Fibroblast of skin of abdomen (primary cell): ENCODE measurements at places on chromosomes 16 and 17.
A peak's percentile ranks its signal among the peaks of the same experiment; 100 is the strongest.

DNA sequence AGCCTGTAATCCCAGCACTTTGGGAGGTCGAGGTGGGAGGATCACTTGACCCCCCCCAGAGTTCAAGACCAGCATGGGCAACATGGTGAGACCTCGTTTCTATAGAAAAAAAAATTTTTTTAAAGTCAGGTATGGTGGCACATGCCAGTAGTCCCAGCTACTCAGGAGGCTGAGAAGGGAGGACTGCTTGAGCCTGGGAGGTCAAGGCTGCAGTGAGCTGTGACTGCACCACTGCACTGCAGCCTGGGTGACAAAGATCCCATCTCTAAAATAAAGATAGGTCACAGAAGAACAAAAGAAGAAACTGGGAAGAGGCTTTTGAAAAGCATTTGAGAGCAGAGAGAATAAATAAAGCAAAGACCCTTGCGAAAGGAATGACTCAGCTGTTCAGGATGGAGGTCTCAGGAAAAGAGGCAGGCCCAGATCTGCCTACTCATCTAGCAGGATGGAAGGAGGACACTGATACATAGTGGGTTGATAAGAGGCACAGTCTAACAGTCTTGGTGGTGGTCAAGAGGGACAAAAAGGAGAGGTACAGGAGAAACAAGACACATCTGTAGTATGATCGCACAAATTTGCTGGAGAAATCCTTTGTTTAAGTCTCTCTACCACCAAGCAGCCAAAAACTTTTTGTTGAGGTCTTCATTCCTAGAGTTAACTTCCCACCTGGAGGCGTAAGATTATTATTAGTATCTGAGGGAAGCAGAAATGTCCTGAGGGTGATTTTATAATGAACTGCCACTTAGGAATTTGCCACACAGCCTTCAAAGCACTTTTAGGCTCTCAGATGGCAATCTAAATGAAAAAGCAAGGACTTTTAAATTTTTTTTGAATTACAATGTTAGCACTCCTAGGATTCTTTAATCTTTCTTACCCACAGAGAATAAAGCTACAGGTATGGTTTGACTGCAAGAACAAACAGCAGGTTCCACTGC, 17.6 kb downstream of the ZSWIM7 start:
- DNase-seq: peak; percentile 53

DNA sequence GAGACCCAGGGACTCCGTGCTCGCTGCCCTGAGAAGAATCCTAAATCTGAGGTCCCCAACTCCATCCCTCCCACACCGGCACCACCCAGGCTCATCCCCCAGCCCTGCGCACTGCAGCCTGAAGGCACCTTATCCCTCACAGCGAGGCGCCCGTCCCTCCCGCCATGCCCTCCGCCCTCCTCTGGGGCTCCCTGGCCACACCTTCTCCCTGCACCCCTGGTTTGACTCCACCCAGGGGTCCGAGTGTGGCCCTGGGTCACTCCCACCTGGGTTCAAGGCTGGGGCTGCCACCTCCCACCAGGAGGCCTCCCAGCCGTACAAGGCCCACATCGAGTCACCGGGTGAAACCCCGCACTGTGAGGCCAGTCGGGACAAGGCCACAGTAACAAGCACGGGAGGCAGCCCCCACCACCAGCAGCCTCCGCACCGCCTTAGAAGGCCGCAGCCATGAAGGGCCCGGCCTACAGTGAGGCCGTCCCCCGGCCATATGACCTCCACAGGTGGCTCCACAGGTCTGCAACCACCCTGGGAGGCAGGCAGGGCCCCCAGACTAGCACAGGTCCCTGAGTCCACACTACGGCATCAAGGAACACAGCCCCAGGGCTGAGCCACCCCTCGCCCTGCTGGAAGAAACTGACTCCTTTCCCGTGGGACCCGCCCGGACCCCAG, 8.3 kb downstream of the HAGH start:
- DNase-seq: no peak

- DNase-seq: no peak
These were observed 503 bp downstream of the C16orf54 start for GRCh38 chr16:29745121-29745852.

DNA sequence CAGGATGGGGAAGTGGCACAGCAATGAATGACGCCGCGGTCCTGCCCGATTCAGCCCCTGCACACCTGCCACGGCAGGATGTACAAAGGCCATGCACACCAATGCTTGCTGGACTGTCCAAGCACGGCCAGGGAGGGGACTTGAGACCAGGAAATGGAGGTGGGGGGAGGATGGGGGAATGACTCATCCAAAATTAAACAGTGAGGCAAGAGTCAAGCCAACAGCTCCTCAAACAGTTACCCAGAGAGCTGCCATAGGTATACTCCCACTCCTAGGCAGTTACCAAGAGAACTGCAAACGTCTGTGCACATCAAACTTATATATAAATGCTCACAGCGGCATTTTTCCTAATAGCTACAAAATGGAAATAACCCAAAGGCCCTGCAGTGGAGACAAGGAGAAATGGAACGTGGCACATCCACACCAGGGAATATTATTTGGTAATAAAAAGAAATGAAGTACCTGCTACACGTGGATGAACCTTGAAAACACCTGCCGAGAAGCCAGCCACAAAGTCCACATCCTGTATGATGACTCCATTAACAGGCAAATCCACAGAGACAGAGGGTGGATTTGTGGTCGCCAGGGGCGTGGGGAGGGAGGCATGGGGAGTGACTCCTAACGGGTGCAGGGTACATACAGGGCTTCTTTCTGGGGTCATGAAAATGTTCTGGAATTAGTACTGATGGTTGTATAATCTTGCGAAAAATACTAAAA, 54.1 kb downstream of the VAC14 start:
- peak; percentile 70 for DNase-seq

- no peak for DNase-seq
These were observed 9.6 kb upstream of the CPD start for GRCh38 chr17:30368912-30369720.

- DNase-seq: no peak
These were observed 121.1 kb upstream of the XYLT1 start for GRCh38 chr16:17591655-17592405.

- no peak for DNase-seq
These were observed 13.5 kb downstream of the ANKRD11 start for GRCh38 chr16:89476811-89477261.

DNA sequence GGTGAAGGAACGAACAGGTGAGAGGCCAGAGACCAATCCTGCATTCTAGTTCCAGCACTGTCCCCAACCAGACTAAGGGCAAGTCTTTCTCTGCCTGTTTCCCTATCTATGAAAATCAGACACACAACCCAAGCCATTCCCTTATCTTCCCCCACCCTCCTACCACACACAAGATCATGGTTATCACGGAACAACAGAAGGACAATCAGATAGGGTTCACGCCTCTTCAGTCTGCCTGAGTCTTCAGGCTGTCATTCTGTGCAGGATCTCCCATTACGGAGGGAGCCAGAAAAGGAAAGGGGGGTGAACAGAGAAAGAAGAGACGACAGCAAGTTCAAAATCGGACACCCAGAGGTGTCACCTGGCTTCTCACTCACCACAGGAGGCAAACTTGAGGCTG, 11.1 kb downstream of the TLE7 start:
- no peak for DNase-seq

DNA sequence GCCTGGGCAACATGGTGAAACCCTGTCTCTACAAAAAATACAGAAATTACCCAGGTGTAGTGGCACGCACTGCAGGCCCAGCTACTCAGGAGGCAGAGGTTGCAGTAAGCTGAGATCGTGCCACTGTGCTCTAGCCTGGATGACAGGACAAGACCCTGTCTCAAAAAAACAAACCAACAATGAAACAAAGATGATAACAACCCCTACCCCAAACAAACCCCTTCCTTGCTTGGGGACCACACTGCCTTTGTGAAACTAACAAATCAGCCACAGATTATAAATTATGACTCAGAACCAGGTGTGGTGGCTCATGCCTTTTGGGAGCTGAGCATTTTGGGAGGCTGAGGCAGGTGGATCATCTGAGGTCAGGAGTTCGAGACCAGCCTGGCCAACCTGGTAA, 75.3 kb upstream of the RPH3AL start:
- DNase-seq: no peak

GRCh38 chr17:42354956-42355843, 33.0 kb downstream of the STAT3 start:
- peak; percentile 71 for DNase-seq

DNA sequence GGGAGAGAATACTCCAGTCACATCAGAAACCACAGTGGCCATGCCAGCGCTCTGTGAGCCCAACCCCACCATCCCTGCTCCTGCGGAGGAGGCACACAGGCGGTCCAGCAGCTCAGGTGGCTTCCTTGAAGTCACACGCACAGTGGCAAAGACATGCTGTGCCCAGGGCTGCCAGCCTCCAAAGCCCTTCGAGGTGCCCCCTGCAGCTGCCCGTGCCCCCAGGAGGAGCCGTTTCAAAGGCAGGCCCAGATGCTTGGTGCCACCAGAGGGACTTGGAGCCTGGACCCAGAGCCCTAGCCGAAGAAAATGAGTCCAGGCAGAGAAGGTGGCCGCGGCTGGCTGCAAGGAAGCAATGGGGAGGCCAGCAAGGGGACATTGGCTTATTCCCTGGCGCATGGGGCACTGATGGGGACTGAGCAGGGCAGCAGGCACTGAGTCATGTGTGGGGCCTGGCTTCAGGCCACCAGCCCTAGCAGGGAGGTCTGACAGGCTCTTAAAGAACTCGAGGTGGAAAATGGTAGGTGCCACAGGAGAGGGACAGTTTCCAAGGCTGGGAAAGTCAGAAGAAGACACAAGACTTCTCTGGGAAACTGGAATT, 17.2 kb upstream of the CACNG1 start:
- DNase-seq: no peak

DNA sequence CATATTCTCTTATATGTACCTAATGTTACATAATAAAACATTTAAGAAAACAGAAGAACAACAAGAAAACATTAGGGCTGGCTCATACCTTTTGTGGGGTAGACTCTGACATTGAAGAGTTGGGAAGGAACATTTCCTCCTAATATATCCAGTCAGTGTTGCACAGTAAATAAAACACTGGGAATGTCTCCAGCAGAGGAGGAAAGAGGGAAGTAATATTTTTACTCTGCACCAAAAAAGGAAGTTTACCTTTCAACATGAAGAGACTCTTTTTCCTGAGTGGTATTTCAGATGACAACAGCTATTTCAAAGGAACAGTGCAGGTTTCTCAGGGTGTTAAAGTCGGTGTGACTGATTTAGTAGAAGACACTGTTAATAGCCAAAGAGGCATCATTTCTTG, 31.9 kb downstream of the EPN2 start:
- DNase-seq: no peak

DNA sequence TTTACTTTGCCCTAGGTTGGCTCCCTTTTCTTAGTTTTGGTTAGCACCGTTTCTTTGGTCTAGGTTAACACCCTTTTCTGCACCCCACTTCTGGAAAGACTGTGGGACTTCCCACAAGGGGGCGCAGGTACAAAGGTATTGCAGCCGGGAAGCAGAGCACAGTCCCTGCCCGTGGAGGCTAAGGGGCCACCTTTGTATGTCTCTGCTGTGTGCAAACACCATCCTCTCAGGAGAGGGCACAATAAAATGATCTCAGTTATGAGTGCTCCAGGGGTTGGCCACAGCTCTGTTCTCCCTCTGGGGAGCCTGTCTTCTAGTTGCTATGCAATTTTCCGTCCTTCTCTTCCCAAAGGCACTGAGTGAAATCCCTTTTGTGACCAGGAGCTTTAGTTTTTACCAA, 28.4 kb upstream of the TMC5 start:
- DNase-seq: peak; percentile 3

GRCh38 chr16:27319257-27319965, 5.6 kb downstream of the IL4R start:
- DNase-seq: no peak

GRCh38 chr16:67764158-67764667, 42.1 kb downstream of the RANBP10 start:
- DNase-seq: no peak

GRCh38 chr17:50687200-50688066, 20.3 kb downstream of the ANKRD40 start:
- no peak for DNase-seq

GRCh38 chr17:74843352-74843627, 16.4 kb downstream of the GRIN2C start:
- no peak for DNase-seq

GRCh38 chr16:22898131-22898530, 84.2 kb downstream of the HS3ST2 start:
- no peak for DNase-seq

DNA sequence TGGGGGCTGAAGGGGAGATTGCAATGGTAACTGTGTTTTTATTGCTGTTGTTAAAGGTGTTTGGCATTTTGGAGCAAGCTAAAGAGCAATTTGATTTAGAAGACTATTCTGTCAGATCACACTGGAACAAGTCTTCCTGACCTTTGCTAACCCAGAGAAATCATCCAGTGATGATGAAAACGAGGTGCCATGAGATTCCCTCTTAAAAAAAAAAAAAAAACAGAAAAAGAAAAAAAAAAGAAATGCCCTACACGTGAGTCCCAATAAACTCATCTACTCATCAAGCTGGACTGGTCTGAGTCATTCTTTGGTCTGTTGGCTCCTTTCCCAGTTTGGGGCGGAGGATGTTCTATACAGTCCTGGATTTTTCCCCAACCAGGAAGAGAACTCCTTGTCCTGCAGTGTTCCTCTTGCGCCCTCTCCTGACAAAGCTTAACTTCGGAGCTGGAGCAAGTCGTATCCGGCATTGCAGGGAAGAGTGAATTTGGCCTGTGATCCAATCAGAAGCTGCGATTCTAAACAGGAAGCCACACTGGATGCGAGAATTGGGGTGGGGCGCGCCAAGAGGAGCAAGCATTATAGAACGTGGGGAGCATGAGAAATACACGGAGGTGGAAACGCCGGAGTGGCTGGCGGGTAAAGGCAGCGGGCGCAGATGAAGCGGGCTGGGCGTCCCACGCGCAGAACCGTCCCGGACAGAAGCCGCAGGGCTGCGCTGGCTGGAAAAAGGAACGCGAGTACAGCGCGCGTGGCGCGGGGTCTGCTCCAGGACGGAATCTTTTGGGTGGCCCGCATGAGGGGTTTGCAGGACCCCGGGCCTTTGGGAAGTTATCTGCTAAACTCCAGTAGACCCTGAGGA, 22.4 kb upstream of the CRYM start:
- DNase-seq: peak; percentile 100

DNA sequence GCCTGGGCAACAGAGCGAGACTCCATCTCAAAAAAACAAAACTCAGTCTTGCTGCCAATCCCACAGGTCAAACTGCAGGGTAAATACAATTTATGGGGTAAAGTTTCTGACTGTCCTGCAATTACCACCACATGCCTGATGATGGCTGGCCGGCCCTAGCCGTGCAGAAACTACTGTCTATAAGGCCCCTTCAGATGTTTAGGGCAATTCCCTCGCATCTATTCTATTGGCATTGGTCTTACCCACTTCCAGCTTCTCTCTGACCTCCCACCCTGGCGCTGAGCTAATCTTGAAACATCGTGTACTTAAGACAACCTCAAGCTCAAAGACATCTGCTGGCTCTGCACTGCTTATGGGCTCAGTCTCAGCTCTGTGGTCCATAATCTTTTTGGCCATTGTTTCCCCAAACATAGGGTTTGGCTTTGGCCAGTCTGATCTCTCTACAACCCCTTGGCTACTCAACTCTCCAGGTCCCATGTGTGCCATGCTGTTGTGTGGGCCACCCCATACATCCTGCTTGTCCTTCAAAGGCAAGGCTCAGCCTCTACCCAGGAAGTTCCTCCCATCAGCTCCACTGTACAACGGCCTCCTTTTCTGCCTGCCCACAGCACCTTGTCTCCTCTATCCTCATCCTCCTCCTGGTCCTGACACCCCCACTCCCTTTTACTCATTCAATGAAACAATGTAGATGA, 16.6 kb downstream of the MAP3K14 start:
- no peak for DNase-seq

GRCh38 chr17:80689129-80689619, 144.5 kb downstream of the RPTOR start:
- no peak for DNase-seq
